Stimulated activated CD4-positive, alpha-beta T cell treated with anti-CD3 and anti-CD28 coated beads, Interleukin-2, amount 100 ng/mL, for 4 hours (primary cell): ENCODE measurements at places on chromosomes 5 and 9.

DNA sequence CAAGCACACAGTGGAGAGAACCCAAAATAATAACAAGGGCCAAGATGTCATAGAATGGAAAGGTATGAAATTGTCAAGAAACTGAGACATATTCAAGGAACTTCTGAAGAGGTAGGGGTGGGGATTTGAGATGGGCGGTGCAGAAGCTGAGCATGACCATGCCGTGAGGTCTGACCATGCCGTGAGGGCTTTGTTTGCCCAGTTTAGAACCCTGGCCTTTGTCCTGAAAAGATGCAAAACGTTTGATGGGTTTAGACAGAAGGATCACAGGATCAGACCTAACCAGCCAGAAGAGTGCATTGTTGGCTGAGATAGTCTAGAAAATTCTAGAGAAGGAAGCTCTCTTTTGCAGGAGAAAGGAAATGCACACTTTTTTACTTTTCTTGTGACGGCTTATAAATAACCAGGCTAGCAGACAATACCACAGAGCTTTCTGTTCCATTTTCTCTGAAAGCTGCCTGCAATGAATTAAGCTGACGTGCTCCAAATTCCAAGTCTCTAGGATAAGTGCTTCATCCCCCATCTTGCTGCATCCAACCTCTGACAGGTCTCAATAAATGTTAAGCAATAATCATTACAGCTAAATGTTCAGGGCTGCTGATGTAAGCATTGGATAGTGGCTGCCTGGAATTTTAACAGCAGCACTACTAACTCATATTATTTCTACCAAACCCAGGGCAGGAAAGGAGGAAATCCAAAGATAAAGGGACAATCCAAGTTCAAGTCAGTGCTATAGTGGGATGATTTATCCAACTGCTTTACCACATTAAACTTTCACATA lies 110.9 kb upstream of the IL6ST start:
- no peak for DNase-seq

DNA sequence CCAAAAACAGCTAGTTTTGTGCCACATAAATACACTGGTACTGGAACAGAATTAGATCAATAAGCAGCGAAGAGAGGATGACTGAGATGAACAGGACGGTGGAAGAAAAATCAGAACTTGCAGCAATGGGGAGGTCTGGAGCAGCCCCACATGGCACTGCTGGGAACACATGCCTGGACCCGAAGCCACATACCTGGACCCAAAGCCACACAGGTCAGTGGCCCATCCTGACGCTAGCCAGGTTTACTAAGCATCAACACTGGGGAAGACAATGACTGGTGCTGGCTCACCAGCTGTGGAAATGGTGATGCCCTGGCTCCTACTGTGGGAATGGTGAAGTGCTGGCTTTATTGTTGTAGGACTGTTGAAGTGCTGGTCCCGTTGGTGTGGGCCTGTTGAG lies 139.7 kb upstream of the IRX4 start:
- DNase-seq = no peak

- DNase-seq = no peak
These were observed 91.1 kb upstream of the CD180 start for GRCh38 chr5:67287510-67288268.

- no peak for DNase-seq
These were observed 50.7 kb downstream of the MSX2 start for GRCh38 chr5:174775081-174775480.

GRCh38 chr5:128681764-128682592 lies 143.9 kb upstream of the FBN2 start:
- no peak for DNase-seq

DNA sequence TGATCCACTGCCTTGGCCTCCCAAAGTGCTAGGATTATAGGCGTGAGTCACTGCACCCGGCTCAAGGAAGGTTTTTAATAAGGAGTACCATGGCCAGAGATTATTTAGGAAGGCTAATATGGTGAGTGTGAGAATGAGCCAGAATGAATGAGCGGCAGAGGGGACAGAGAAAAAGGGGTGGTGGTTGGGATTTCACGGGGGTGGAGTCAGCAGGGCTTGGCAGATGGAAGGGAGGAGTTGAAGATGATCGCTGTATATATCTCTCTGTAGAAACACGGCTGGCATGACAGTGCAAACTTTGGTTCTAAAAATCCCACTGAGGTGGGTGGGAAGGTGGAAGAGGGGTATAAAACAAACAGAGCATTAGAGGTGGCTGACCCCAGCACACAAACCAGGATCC lies 176.7 kb upstream of the TBC1D2 start:
- no peak for DNase-seq

- DNase-seq = no peak
These were observed 567.7 kb downstream of the CAAP1 start for GRCh38 chr9:26324786-26325443.

DNA sequence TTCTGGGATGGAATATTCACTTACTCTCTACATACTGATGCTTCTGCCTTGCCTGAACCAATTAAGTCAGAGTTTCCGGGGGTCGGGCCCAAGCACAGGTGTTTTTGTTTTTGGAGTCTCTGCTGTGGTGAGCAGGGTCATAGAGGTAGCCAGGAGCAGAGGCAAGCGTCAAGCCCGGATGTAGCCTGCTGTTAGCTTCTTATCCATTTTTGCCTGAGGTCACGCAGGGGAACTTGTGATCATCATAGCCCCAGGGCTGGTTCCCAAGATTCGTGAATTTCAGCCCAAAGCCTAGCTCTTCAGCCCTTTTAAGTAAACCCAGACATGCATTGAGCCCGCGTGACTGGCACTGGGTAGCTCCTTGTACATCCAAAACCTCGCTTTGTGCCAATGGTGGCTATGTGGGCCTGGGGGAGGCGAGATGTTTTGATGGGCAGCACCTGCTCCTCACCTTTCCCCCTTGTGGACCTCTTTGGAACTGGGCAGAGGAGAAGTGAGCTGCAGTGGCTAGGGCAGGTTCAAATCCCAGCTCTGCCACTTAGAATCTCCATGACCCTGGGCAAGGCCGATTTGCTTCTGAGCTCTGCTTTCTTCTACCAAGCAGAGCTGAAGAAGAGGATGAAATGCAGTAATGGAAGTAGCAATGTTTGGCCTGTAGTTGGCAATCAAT lies 33.7 kb downstream of the FGF18 start:
- DNase-seq = no peak

- DNase-seq = no peak
These were observed 7.2 kb upstream of the MEF2C start for GRCh38 chr5:88890070-88890781.

DNA sequence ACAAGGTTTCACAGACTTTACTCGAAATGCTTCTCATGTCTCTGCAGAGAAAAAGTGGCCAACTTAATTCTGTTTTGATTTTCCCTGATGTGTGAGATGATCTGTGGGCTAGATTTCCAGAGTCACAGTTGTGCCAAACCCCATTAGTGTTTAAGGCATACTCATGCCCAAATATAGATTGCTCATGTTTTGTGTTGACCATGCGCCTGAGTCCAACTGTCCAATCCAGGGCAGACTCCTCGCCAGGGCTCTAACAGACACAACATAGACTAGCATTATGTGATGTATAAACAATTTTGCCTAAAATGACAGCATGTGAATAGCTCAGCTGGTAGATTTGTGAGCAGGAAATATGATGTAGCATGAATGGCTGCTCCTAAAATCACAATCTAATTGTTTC lies 128.1 kb downstream of the PRDM6 start:
- DNase-seq = no peak

- DNase-seq = no peak
These were observed 29.2 kb downstream of the CD14 start for GRCh38 chr5:140603734-140604133.

DNA sequence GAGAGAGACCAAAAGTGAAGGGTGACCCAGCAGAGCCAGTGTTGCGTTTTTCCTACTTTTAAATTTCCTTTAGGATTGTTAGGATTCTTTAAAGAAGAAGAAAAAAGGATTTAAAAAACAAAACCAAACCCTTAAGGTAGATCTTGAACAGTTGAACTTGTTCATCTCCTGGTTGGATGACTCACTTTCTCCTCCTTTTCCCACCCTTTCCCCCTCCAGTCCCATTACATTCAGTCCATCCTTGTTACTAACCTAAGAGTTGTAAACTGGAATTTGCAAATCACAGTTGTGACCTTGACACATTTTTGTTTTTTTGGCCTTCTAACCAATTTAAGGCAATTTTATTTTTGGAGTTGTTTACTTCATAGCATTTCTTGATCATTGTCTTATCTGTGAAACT lies 289.2 kb downstream of the ARHGAP26 start:
- DNase-seq = no peak

GRCh38 chr9:76023715-76024195 lies 133.3 kb downstream of the PCSK5 start:
- DNase-seq = peak; percentile 19

GRCh38 chr9:6671416-6671815 lies 25.9 kb upstream of the GLDC start:
- no peak for DNase-seq

DNA sequence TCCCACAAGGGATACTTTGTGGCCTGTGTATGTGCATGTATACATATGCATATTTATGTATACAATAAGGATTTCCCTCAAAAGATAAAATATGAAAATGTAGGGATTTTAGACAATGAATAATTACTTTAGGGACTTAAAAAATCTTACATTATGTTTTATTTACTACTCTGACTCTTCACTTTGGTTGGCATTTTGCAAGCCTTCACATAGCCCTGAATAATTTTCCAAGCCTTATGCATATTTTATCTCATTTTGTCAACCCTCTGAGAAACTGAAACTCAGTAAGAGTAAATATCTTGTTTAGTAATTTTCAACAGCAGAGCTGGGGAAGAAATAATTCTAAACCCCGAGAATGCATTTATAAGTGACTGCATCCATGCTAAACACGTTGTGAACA lies 153.0 kb upstream of the SLC24A2 start:
- DNase-seq = no peak

DNA sequence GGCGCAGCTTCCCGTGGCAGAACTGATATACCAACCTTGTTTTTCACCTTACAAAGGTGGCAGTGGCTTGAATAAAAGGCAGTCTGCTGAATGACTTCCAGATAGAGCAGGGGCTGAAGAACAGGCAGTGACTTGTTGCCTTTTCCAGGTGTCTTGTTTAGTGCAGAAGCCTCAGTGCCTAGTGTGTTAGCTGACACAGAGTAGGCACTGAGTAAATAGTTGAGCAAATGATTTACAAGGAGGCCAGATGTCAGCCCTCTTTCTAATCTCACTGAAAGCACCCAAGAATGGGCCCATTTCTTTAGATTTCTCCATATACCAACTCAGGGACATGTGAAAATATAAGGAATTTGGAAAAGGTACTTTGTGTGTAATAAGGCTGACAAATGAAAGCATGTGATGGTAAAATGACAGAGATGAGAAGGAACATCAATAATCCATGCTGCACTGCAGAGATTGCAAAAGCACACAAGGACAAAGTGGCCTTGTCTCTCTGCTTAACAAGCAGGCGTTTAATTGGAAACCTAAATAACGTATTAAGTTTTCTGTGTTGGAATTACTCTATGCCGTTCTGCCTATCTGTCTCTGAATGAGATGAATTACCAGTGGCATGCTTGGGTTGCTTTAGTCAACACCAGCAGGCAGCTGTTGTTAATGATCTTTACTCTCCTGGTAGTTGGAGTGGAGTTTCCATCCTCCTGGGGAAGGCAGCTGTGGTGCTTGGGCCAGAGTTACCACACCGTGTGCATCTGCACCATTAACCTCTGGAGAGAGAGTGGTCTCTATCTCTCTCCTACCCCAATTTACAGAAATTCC lies 360.1 kb upstream of the C9orf72 start:
- no peak for DNase-seq

DNA sequence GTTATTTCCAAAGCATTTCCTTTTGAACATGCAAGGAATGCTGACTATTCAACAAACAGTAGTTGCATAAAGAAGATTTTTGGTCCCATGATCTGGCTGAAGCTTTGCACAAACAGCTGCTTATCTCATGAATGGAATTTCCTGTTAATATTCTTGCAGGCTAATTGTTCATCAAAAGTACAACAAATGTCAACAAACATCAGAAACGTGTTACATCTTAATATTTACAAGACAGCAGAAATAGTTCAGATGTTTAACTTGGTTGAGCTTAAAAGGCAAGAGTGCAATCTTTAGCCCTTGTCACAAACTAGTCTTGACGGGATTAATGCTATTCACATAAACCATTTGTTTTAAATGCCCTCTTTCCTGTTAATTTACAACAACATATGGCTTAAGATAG lies 47.9 kb upstream of the BASP1 start:
- no peak for DNase-seq

DNA sequence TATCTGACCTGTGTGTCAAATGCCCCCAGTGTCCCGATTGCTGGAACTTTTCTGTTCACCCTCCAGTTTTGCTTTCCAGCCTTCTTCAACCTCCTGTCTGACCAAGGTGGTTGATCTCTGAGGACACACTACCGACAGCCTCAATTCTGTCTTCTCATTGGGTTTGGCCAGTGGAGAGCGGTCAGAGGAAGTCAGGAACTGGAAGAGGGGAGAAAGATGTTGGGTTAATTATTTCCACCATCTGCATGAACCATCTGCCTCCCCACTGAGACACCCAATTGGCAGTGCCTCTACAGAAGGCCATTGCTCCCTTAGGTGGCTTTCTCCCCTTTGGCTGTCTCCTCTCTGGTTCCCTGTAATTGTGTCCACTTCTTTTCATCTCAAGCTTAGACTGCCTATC lies 154.3 kb upstream of the RAI14 start:
- DNase-seq = no peak

GRCh38 chr5:321230-321725 lies at the start of gene AHRR:
TSS of gene AHRR (plus strand) at chr5:321714. CDS start at chr5:343903, 22,189 bp downstream.
- DNase-seq = no peak

DNA sequence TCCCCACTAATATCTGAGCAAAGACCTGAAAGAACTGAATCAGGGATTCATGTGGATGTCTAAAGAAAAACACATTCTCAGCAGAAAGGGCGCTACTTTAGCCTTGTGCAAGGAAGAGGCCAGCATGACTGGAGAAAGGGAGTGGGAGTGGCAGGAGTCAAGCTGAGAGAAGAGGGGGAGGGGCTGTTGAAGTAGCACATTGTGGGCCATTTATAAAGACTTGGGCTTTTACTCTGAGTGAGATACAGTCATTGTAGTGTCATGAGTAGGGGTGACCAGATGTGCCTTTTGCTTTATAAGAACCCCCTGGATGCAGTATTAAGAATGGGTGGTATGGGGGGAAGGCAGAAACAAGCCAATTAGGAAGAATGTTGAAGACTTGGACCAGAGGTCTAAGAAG lies 452.8 kb downstream of the ENC1 start:
- DNase-seq = no peak

DNA sequence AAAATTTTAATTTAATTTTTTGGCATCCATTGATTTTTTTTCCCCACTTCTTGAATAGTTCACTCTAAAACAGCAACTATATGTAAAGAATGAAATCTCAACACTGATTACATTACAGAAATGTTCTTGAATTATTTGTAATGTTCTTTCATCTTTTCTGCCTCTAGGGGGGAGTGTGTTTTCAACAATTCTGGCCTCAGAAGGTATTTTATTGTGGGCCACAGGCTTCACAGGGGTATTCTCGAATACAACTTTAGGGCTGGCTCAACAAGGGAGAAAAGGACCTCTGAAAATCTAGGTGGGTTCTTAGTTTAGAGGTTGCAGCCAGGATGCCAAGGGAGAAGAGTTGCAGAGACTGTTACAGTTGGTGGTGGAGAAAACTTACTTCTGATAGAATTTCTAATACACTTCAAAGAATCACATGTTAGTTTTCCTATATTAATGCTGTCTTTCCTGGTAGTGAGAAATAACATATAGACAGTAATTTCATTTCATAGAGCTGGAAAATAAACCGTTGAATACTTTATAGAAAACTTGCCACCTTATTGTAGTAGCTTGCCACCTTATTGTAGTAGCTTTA lies 3.6 kb upstream of the NPR3 start:
- no peak for DNase-seq
